ENCODE measurements at places on chromosomes 6 and 20.

GRCh38 chr6:155171747-155172449 lies 91.9 kb upstream of the CLDN20 start:
- DNase-seq, result no peak

DNA sequence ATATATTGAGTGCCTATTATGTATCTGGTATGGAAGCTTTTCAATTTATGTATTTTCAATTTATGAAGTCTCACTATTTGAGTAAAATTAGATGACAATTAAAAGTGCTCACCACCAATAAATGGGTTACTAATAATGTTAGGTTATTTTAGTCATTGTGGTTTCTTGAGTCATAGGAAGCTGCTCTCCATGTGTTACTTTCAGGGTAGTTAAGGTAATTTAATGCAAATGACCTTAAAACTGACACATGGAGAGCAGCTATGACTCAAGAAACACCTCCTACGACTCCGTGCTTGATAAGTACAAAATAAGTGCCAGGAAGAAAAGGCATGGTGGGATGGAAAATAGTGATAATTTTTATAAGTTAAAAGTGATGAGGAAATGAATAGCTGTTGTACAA lies 16.5 kb upstream of the TINAG start:
- DNase-seq, result peak; percentile 77

DNA sequence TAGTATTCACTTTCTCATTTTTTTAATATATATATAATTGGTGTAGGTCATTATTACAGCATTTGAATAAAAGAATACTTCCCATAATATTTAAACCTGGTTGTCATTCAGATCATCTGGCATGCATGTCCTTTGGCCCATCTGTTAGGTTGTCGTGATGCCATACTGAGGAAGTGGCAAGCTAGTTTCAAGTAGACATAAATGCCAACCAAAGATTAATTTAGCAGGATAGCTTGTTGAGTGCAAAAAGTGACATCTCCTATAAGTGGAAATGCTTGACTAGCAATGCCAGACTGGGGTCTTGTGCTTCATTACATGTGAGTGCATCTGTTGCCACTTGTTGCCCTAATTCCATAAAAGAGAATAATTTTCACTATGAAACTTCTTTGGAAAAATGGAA lies 1044.7 kb downstream of the GRIK2 start:
- DNase-seq, result no peak

DNA sequence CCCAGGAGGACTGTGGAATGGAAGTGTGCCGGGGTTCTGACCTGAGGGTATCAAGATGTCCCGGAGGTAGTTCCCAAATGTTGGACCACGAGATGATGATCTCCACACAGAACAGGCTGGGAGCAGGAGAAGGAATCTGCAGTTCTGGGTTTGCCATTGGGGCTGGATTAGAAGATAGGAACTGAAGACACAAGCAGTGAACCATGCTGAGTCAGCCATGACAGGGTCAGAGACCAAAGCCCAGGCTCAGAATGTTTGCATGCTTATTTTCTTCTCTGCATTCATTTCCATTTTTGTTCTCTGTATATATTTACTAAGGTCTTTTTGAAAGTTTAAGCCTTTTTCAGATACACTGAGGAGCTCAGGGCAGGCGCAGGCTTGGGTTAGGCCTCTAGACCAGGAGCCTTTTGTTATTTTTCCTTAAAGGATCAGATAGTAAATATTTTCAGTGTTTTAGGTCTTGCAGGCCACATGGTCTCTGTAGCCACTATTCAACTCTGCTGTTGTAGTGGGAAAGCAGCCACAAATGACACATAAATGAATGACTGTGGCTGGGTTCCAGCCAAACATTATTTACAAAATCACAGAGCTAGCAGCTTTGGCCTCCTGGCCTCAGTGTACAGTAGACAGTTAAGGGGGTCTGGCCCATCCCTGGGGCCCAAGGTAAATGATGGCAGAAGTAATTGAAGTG lies 28.5 kb downstream of the SLC35D3 start:
- DNase-seq, result no peak

DNA sequence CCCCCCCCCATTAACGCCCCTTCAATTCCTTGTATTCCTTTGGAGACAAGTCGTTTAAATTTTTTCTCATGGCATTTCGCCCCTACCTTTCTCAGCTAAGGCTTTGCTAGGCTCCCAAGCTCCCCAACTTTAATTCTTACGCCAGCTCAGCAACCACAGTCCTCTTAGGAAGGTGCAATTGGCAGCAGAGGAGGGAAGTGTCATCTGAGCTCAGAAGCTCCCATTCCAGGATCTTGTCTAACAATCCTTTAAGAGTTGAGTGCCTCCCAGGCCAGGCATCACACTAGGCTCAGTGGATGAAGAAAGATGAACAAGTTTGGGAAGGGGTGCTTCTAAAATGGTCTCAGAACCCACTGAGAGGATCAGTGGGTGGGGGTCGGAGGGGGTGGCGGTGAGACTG lies 131.2 kb upstream of the AKAP12 start:
- no peak for DNase-seq

DNA sequence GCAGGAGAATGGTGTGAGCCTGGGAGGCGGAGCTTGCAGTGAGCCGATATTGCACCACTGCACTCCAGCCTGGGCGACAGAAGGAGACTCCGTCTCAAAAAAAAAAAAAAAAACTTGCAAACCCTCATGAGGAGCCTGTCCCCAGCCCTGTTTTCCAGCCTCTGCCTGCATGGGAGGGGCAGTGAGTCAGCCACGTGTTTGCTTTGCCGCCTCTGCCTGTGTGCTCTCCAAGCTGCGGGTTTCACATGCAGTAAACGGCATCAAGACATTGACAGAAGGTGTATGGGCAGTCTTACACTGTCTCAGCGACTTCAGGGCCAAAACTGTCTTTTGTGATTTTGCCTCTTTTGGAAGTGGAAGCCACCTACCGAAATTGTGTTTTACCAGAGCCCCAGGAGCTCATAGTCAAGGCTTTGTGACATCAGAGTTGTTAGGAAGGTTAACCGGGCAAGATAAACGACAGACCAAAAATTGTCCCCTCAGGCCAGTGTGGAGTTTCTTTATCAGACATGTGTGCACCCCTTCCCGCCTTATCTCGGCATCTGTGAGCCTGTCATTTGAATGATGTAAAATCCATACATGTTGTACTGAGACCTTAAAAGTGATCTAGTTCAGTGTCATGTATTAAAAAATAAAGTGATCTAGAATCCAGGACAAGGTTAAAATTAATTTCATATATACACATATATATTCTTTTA lies 52.9 kb downstream of the RPP40 start:
- no peak for DNase-seq

DNA sequence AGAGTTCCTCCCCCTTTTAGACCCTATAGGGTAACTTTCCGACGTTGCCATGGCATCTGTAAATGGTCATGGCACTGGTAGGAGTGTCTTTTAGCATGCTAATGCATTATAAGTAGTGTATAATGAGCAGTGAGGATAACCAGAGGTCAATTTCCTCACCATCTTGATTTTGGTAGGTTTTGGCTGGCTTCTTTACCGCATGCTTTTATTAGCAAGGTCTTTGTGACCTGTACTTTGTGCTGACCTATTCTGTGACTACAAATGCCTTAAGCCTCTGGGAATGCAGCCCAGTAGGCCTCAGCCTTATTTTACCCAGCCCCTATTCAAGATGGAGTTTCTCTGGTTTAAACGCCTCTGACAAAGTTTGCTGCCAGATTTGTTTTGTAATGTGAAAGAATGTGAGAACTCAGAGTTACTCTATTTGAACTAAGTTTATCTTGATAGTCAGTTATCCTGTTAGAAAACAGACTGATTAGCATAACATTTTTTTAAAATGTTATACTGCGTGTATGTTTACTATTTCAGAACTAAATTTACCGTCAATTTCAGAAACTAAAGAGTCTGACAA lies 111.3 kb upstream of the PRSS16 start:
- DNase-seq, result no peak

GRCh38 chr6:130923350-130923749 lies 96.1 kb downstream of the SMLR1 start:
- DNase-seq, result no peak

GRCh38 chr6:4930025-4930691 lies 73.7 kb downstream of the RPP40 start:
- DNase-seq, result no peak

GRCh38 chr6:37583261-37583660 lies 83.6 kb upstream of the CCDC167 start:
- no peak for DNase-seq

- no peak for DNase-seq
Measured at GRCh38 chr6:30615958-30616810, 859 bp downstream of the PPP1R10 start.

- no peak for DNase-seq
Measured at GRCh38 chr6:150083839-150084238, 14.9 kb upstream of the ULBP3 start.

DNA sequence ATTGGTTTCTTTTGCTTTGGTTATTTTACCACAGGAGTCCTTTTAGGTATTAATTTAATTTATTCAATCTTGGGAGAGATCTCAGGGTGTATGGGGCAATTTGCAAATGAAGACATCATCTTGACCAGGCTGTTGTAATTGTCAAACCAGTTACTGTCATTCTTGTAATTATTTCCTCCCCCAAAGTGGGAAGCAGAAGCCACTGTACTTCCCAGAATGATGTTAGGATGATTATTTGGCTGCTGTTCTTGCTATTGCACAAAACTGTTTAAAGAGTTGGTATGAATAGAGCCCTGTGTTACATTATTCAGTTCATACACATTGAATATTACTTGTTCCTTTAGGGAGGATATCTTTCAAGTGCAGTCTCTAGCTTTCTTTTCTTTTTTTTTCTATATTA lies 1.7 kb downstream of the TAAR6 start:
- DNase-seq, result no peak

- no peak for DNase-seq
Measured at GRCh38 chr6:135875446-135875845, 23.9 kb downstream of the PDE7B start.

DNA sequence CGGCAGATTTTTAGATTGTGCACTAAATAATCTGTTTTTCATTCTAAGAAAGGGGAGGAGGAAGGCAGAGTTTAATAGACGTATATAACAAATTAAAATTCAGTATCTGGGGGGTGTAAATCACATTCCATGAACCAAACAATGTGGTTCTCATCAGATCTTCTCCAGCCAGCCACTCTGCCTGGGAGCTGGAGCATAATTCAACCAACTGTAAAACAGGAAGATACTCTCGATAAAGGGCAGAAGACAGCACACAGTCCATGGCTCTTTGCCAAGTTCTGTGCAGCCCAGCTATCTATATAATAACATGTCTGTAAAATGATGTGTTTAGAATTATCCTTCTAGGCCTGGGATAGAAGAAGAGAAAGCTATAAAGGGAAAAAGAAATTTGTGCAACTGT lies 289.9 kb upstream of the ZFP64 start:
- no peak for DNase-seq

- no peak for DNase-seq
Measured at GRCh38 chr6:43903739-43904290, 133.8 kb downstream of the VEGFA start.

DNA sequence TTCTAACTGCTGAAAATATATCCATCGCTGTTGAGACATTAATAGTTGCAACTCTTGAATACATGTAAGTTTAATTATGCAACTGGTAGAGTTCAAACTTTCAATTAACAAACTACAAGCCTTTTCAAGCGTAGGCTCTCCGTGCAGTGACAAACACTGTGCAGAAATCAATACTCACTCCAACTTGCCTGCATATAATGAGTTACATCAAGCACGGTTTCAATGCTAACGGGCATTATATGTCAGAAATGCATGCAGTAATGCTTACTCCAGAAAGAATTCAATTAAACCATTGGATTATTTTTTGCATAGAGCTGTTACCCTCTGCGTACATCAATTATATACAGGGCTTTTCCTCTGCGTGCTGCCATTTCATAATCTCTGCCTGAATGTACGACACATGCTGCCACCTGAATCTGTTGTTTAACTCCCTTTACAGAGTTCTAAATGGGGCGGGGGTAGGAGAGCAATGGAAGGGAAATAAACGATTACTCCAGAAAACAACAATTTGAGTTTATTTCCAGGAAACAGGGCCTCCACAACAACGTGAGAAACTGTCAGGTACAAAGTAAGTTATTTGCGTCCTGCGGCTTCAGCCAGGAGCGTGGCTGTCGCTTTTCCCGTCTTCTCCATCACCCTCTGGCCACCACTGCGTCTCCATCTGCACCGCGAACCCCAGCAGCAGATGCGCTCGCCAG lies 1.8 kb downstream of the PTPRK start:
- DNase-seq, result no peak

- DNase-seq, result no peak
Measured at GRCh38 chr20:41697861-41698559, 79.8 kb upstream of the CHD6 start.

DNA sequence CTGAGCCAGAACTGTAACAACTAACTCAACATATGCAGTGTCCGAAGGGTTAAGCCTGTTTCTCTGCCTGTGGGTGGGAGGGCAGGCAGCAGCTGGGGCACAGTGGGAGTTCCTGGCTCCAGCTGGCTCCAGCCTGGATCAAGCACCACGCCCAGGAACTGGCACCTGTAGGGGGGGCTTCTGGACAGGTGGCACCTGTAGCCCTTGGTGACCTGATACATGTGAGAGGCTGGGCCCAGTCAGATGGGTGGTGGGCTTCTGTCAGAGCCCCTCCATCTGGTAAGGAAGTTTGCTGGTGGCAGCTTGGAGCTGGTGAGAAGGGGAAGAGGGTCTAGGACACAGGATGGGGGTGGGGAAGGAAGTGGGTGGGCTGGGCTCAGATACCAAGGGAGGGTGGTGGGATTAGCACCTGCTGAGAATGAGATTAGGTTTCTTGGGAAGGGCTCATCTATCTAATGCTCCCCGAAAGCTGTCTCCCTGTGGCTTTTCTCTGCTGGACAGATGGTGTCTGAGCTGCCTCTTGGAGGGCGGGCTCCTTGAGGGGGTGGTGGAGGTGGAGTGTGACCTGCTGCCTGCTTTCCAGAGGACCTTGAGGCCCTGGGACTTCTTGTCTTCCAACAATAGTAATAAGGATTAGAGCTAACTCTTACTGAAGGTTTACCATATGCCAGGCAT lies 28.5 kb downstream of the BCL2L1 start:
- no peak for DNase-seq

DNA sequence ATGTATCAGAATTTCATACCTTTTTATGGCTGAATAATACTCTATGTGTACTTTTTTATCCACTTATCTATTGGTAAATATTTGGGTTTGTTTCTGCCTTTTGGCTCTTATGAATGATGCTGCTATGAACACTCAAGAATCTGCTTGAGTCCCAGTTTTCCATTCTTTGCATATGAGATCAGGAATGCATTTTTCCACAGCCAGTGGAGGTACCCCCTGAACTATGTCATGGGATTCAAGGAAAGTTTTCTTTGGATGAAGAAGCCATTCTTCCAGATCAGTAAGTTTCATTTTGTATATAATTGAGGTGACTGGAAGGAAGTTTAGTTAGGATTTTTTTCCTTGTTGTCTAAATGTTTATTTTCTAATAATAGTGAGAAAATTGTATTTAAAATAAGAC lies 40.9 kb downstream of the NKX2-4 start:
- no peak for DNase-seq

- DNase-seq, result no peak
Measured at GRCh38 chr6:158782432-158783166, 36.6 kb downstream of the EZR start.

DNA sequence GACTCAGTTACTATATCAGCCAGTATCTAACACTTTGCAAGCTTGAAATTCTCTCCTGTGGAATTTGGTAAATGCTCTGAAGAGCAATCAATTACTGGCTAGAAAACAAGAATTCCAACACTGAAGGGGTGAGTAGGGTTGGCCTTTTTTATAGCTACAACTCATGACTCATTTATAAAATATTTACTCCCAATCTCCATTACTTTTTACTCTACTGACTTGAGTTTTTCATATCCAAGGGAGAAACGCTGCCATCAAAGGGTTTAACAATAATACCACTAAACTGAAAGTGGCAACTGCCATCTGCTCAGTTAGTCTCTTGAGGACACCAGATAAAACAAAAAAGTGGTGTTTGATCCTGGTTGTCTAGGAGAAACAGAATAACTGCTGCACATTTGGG lies 203.1 kb downstream of the UBE3D start:
- DNase-seq, result no peak
